ENCODE measurements at places on chromosomes 5 and 9. TPM values are rescaled to one million over a fixed set of nuclear protein-coding genes. Genes with fewer than 3 reads are reported as not detected.

AFAP1L1 gene
- 19.0 TPM for total RNA-seq

CCDC152 gene
- 0.33 TPM for total RNA-seq

ZBED3 gene
- total RNA-seq: 8.3 TPM

PCDHA7 gene
- total RNA-seq: 0.26 TPM

- DNase-seq: no peak
These were observed 29.8 kb upstream of the VCAN start for GRCh38 chr5:83441747-83442146.

DNA sequence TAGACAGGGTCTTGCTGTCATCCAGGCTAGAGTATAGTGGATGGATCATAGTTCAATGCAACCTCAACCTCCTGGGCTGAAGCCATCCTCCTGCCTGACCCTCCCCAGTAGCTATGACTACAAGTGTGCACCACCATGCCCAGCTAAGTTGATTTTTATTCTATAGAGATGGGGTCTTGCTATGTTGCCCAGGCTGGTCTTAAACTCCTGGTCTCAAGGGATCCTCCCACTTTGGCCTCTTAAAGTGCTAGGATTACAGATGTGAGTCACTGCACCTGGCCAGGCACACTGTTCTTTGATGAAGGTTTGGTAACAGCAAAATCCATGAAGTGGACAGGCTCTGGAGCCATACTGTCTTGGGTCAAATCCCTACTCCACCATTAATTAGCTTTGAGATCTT, 6.5 kb upstream of the GFRA3 start:
- DNase-seq: no peak

DNA sequence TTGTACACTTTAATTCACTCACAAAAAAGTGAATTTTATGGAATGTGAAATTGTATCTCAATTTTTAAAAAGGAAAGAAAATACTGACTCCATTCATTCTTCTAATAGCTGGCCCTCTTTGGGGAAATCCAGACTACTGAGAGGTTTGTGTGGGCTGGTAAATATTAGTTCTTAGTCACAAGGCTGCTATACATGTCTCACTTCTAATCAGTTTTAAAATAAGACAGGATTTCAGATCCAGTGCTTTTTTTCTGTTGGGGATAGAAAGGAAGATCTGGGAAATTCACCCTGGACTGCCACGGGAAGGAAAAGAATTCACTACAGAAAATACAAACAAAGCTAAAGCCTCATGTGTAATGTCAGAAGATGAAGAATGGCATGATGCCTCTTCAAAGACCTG, 32.7 kb upstream of the ADAMTSL1 start:
- DNase-seq: no peak

GRCh38 chr5:138960145-138960692, 85.1 kb upstream of the LRRTM2 start:
- DNase-seq: no peak

- DNase-seq: peak; percentile 99
These were observed 39.4 kb downstream of the LURAP1L start for GRCh38 chr9:12813960-12814876.

- peak; percentile 73 for DNase-seq
These were observed 59.2 kb downstream of the MEGF9 start for GRCh38 chr9:120655005-120655622.

- DNase-seq: no peak
These were observed 88.2 kb upstream of the CACNA1B start for GRCh38 chr9:137789295-137789895.

Measured in mammary epithelial cell (primary cell).